Stimulated activated CD4-positive, alpha-beta T cell treated with anti-CD3 and anti-CD28 coated beads, TNF-alpha, amount 100 ng/mL, for 1 hour (primary cell): ENCODE measurements at places on chromosomes 1 and 21.

DNA sequence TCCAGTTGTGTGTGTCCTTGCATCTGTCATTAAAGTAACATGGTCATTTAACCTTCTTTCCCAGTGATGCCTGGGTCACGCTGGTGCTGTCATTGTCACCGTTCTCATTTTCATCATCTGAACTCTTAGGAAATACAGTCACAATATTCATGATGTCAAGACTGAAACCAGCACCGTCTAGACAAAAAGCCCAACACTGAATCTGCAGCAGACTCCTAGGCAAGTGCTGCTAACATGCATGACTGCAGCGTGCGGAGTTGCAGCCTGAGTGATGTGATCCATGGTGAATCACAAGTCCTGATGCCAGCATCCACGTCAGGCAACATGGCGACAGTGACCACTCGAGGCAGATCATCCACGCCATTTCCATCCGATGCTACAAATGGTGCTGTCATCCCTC lies 37.6 kb downstream of the MRPL37 start:
- no peak for DNase-seq

DNA sequence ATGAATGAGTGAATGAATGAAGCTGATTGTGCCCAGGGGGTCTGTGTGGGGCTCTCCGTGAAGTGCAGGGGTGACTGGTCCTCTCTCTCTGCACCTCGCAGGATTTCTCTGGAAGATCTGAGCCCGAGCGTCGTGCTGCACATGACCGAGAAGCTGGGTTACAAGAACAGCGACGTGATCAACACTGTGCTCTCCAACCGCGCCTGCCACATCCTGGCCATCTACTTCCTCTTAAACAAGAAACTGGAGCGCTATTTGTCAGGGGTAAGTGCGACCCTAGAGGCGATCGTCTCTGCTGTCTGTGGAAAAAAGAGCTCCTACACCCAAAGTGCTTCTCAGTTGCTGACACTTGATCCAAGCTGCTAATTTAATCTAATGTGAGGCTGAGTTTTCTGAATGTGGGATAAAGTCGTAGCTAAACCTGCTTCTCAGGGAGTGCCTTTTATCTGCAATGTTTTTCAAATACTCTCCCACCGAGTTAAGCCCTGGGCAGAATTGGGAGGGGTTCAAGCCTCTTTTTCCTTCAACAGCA lies 101.7 kb downstream of the HUNK start:
- DNase-seq: no peak

DNA sequence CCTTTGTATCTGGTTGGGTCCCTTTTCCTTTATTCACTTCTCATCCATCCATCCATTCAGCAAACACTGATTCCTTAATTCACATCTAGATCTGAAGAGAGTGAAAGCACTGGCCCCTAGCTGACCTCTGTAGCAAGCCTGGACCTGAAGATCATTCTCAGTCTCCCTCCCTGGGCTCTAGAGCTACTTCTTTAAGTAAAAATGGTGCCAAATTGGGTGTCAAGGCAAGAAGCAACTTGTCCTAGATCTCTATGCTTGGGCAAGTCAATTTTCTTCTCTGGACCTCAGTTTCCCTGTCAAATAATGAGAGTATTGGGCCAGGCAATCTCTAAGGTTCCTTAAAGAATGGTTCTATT lies 36.1 kb downstream of the PLXNA2 start:
- DNase-seq: no peak

DNA sequence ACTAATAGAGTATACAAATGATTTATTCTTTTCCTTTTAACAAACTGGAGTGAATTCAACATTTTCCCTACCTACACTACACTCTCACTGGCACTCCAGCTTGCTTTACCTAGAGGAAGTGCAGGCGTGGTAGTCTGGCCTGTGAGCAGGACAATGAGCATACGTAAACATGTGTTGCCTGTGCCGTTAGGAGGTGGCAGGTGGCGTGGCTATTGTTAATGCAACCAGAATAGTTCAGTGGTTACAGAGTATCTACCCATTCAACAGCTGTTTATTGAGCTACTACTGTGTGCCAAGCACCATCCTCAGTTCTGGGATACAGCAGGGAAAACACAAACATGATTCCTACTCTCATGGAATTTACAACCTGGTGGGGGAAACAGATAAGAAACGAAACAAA lies 299.7 kb upstream of the KAZN start:
- no peak for DNase-seq

- no peak for DNase-seq
Measured at GRCh38 chr1:95237981-95238703, 4.1 kb downstream of the RWDD3 start.

DNA sequence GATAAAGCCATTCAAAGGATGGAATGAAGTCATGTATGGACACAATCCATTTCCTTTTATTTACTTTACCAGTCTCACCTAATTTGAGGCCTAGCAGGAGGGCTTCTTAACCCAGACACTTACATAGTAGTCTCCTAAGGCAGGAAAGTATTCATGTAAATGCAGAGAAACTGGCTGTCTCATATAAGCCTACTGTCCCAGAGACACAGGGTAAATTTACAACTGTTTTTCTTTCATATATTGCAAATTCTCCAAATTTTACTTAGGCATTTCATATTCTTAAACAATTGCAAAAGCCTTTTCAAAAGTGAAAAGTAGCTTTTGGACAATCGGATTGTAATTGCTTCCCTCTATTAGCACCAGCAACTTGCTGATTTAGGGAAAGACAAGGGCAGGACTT lies 29.9 kb downstream of the SPAG17 start:
- no peak for DNase-seq

DNA sequence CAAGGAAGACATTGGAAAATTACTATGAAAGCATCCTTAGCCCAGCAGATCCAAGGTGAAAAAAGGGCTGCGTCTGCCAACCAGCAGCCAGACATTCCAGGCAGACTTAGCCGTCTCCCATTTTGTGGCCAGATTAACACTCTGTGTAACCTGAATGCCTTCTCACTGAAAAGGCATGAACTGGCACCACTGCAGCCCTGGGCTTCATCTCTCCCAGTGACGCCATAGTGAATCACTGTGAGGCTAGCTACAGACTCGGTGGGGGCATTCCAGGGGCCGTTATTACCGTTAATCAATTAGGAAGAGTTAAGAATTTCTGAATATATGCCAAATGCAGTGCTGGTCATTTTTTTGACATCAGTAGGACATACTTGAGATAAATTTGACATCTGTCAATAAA lies 627.4 kb downstream of the LMO4 start:
- DNase-seq: no peak

DNA sequence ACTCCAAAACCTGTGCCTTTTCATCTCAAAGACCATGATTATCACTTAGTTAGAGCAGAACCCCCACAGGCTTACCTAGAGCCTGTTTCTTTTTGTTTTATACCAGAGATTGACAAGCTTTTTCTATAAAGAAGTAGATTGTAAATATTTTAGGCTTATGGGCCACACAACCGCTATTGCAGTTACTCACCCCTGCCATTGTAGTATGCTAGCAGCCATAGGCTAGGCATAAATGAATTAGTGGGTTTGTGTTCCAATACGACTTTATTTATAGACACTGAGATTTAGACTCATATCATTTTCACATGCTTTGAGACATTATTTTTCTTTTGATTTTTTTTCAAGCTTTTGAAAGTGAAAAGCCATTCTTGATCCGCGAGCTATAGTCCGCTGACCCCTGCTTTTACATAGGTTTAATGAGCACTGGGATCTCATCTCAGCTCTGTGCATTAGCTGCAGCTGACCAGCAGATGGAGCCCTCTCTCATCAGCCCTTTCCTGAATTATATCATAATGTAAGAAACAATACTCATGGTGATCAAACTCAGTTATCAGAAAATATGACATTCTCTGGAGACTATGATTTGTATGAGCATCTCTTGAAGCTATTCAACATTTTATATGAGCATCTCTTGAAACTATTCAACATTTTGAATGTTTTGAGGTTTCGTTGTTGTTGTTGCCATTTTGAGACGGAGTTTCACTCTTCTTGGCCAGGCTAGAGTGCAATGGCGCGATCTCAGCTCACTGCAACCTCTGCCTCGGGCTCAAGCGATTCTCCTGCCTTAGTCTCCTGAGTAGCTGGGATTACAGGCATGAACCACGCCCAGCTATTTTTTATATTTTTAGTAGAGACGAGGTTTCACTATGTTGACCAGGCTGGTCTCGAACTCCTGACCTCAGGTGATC lies 111.9 kb upstream of the L1TD1 start:
- no peak for DNase-seq

DNA sequence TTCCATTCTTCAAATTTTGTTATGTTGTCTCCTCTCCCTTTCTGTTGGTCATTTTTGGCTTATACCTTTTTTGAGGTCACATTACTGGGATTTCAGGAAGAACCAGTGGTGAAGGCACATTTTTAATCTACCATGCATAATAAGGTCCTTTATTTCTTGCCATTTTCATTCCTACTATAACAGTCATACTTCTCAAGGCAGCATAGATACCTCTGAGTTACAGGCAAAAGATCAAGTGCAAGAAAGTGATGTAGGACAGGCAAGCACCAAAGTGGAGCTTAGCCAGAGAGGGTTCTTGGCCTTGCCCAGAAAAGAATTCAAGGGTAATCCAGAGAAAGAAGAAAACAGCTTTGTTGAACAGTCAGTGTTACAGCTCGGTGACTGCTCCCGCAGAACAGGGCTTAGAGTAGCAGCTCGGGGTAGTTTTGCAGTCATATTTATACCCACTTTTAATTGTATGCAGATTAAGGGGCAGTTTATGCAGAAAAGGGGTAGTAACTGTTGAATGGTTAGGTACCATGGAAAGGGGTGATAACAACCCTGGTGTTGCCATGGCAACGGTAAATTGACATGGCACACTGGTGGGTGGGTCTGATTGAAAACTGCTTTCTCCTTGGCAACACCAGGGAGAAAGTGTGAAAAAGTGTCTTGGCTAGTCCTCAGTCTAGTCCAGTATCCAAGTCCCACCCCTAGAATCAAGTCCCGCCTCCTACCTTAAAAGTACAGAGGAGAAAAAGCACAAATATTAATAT lies 39.6 kb upstream of the DOCK7 start:
- DNase-seq: no peak

DNA sequence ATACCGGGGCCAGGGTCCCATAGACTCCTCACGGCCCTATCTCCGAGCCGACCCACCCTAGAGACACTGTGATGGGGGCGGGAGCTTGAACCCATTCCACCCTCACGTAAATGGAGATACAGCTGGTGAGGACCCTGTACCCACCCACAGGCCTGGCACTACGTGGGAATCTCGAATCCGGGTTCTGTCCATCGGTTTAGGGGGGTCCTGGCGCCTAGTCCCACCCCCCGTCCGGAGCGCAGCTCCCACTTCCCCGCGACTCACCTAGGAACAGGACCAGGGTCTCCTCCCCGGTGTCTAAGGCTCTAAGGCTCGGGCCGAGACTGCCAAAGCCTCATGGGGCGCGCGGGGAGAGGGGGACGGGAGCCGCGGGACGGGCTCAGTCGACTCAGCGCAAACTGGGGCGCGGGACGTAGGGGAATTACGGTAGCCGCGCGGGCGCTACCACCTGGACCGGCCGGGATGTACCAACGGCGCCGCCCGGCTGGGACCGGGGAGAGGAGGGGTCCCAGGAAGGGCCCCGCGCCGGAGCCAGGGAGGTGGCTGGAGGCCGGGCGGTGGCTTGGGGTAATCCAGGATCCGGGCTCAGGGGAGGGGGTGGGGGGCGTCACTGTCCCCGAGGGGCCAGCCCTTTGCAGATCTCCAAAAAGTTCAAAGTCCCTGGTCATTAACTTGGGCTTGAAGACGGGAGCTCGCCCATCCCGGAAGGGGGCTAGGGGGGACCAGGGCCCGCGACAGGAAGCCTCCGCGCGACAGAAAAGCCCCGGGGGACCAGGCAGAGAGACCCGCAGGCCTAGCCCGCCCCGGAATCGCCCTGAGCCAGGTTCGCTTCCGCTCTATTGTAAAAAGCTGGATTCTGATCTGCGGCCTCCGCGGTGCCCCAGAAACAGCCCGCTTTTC lies 1.0 kb downstream of the PLEKHG5 start:
- DNase-seq: no peak

GRCh38 chr1:203706444-203706843 lies 58.5 kb upstream of the LAX1 start:
- DNase-seq: no peak

- no peak for DNase-seq
Measured at GRCh38 chr1:121444096-121444495, 259.3 kb downstream of the SRGAP2C start.

GRCh38 chr1:37605806-37606474 lies 10.2 kb upstream of the GNL2 start:
- no peak for DNase-seq

DNA sequence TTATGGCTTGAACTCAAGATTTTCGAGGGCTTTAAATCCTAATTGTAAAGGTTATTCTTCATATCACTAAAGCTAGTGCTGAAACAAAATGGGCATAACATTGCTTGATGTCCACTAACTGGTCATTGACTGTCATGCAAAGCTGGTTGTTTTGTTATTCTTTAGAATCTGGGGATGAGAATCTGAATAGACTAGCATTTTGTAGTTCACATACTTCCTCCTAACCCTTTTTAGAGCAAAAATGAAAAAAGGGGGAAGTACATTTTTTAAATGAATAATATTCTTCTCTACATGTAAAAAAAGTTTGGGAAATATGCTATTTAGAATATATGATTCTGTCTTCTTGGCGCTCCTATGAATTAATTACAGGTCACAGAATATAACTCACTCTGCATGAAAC lies 72.2 kb upstream of the HMCN1 start:
- DNase-seq: no peak

DNA sequence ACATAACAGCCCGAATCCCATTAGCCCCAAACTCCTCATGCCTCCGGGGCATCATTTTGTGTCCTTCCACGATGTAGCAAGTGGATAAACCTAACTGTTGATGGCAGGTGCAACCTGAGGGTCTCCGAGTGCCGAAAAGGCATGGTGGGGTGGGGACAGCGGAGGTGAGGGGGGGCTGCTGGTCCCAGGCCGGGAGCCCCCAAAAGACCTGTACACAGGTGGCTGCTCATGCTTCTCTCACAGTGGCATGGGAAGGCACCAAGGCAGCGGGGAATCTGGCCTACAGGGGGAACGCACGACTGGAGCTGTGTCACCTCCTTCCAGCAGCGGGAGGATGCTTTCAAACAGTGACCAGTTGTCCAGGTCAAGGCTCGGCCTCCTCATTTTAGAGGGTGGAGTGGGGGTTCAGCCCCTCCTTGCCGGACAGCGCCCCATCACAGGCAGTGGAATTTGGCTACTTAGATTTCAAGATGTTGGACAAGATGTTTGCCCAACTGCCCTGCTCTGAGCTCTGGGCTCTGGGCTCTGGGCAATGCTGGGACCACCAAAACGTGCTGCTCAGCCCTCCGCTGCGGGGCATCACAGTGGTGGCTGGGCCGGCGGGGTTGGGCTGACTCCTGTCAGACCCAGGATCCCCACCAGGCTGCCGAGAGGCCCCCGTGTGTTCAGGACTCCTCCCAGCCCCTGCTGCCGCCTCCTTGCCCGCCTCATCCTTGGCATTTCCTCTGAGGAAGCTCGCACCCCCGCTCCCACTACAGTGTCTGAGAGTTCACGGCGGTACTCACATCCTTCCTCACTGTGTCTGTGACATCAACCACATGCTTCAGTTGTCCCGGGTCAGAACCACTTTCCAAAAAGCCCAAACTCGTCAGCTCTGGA lies 7.6 kb downstream of the DNMT3L start:
- no peak for DNase-seq

GRCh38 chr1:199794105-199794863 lies 233.2 kb upstream of the NR5A2 start:
- DNase-seq: no peak

GRCh38 chr1:43779266-43779665 lies 71.9 kb downstream of the ST3GAL3 start:
- no peak for DNase-seq

GRCh38 chr1:1259119-1259488 lies 12.6 kb upstream of the C1QTNF12 start:
- DNase-seq: no peak

- no peak for DNase-seq
Measured at GRCh38 chr1:1609822-1610485, 5.3 kb upstream of the MIB2 start.
